Endothelial cell (in vitro differentiated cells): ENCODE measurements at places on chromosomes 1 and 21. TPM values are rescaled to one million over a fixed set of nuclear protein-coding genes. Genes with fewer than 3 reads are reported as not detected.

Gene RLF
- 18.0 TPM for total RNA-seq

DNA sequence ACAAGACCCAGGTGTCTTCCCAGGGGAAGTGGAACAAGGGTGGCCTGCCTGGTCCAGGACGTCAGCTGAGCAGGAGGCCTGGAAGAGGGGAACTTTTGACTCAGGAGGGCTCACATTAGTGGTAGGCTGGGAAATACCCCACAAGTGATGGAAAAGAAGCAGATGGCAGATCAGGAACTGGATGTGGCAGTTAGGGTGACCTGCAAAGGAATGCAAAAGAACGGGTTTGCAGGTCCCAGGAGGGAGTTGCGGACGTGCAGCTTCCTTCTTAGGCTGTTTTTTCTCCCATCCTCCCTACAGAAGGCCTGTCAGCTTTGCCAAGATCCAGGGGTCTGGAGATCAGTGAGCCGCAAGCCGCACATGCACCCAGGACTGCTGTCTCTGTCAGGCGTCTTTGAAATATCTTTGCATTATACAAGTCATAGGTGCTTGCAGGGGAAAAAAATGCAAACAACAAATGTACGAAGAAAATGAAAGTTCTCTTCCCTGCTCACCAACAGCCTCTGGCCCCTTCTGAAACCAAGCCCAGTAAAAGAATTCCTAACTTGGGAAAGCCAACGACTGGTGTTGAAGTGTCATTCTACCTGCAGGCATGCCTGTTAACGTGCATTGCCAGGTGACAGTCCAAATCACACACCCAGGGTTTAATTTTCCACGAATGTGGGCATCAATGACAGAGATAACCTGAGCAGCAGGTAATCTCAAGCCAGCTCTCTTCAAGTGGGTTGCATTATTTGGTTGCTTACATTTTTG is 34.4 kb downstream of the NENF start:
- no peak for DNase-seq
- H3K4me3 ChIP-seq: no peak overlapping the region
- peaks cover 29% of the 10 kb centered on the region for H3K27me3 ChIP-seq
- H3K4me1 ChIP-seq: peaks cover 7% of the 10 kb centered on the region
- H3K27ac ChIP-seq: peak overlapping the region; percentile 42
- peaks cover 4% of the 10 kb centered on the region for H3K36me3 ChIP-seq

Gene ALX3
- not detected for total RNA-seq

DNA sequence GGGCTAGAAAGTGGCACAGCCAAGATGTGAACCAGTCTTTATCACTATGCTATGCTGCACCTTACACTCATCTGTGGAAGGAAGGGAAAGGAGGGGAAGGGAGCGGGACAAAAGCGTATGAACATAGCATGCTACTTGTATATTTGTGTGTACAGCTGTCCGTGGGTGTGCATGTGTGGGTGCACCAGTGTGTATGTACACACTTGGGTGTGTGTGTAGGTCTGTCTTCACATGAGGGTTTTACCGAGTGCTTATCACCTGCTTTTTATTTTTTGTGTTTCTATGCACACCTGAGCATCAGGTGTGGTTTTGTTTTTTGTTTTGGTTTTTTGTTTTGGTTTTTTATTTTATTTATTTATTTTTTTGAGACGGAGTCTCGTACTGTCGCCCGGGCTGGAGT is 255.7 kb downstream of the RRAGC start:
- no peak for DNase-seq
- H3K27ac ChIP-seq: no peak overlapping the region
- H3K27me3 ChIP-seq: peaks cover 3% of the 10 kb centered on the region
- peaks cover 3% of the 10 kb centered on the region for H3K4me1 ChIP-seq
- H3K4me3 ChIP-seq: no peak overlapping the region

DNA sequence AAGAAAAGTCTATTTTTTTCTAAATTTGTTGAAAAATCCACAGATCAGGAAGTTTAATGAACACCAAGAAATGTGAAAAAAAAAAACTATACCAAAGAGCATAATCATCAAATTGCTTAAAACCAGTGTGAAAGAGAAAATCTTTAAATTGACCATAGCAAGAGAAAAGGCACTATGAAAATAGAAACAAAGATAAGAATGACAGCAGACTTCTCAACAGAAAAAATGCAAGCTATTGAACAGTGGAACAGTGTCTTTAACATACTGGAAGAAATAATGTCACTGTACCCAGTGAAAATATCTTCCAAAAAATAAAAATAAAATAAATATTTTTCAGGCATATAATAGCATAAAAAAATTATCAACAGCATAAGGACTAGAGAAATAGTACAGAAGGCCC is 243.0 kb upstream of the GJB5 start:
- H3K4me3 ChIP-seq: no peak overlapping the region
- H3K36me3 ChIP-seq: no peaks in the 10 kb centered on the region
- no peak for DNase-seq
- H3K27me3 ChIP-seq: peaks cover 3% of the 10 kb centered on the region

Gene SLC5A3
- total RNA-seq: 7.6 TPM

Gene CR1L
- total RNA-seq: 48.0 TPM

Gene C8B
- total RNA-seq: not detected

GRCh38 chr1:165069829-165070228 is 286.7 kb downstream of the LMX1A start:
- no peak overlapping the region for H3K27ac ChIP-seq
- DNase-seq: no peak
- H3K27me3 ChIP-seq: no peaks in the 10 kb centered on the region

DNA sequence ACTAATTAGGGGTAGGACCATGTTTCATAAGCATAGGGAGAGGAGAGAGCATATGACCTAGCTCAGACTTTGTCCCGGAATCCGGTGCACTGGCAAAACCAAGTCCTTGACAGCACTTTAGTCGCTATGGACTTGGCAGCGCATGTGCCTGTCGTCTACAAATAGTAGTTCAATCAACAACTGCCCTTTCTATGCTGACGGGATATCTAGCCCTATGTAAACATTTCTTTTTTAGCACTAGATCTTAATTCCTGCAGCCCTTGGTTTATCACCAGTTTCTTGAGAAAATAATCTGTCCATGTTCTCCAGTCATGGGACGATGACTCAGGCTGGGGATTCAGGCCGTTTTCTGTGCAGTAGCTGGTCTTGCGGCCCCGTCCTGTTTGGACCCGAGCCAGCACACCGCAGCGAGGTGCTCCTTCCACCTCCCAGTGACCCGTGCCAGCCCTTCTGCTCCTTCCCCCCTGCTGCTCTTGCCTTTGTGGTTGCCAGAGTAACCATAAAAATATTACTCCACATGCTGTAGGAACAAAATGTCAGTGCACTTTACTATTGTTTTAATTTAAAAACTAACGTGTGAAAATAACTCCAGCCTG is 8.6 kb upstream of the MT1HL1 start:
- no peak for DNase-seq
- H3K27ac ChIP-seq: no peak overlapping the region
- no peak overlapping the region for H3K4me3 ChIP-seq
- H3K27me3 ChIP-seq: no peaks in the 10 kb centered on the region

Gene LRP8
- total RNA-seq: 15.8 TPM

DNA sequence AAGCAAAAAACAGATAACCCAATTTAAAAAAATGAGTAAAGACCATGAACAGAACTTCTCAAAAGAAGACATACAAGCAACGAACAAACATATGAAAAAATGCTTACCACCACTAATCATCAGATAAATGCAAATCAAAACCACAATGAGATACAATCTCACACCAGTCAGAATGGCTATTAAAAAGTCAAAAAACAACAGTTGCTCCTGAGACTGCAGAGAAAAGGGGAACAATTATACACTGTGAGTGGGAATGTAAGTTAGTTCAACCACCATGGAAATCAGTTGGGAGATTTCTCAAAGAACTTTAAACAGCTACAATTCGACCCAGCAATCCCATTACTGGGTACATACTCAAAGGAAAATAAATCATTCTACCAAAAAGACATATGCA is 131.6 kb downstream of the PTGER3 start:
- H3K36me3 ChIP-seq: no peaks in the 10 kb centered on the region
- H3K27me3 ChIP-seq: no peaks in the 10 kb centered on the region
- no peak for DNase-seq
- H3K27ac ChIP-seq: no peak overlapping the region

Gene TEDDM1
- not detected for total RNA-seq

Gene PPFIA4
- total RNA-seq: 4.0 TPM

GRCh38 chr1:3609769-3610526 is 1.4 kb downstream of the MEGF6 start:
- peak overlapping the region; percentile 76 for H3K27ac ChIP-seq
- peaks cover 47% of the 10 kb centered on the region for H3K4me1 ChIP-seq
- no peak for DNase-seq
- H3K27me3 ChIP-seq: peaks cover 6% of the 10 kb centered on the region
- H3K36me3 ChIP-seq: peaks cover 7% of the 10 kb centered on the region

DNA sequence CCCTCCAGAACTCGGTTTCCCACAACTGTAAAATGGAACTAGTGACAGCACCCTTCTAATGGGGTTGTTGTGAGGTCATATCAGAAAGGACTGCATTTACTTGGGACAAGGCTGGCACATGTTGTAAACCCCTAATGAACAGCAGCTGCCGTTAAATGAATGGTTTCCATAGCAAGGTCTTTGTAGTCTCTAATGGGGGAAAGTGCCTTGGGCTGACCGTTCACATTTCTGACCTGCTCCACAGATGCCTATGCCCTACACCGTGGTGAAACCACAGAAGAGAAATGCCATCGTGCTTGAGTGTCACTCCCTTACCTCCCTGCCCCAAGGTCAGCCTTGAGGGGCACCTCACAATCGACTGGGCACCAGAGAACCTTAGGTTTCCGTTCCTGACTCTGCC is 143.1 kb downstream of the ZSCAN20 start:
- no peak overlapping the region for H3K27ac ChIP-seq
- no peak for DNase-seq
- no peak overlapping the region for H3K4me3 ChIP-seq
- H3K4me1 ChIP-seq: peaks cover 7% of the 10 kb centered on the region
- H3K27me3 ChIP-seq: peaks cover 2% of the 10 kb centered on the region

Gene SMIM1
- total RNA-seq: 2.1 TPM

DNA sequence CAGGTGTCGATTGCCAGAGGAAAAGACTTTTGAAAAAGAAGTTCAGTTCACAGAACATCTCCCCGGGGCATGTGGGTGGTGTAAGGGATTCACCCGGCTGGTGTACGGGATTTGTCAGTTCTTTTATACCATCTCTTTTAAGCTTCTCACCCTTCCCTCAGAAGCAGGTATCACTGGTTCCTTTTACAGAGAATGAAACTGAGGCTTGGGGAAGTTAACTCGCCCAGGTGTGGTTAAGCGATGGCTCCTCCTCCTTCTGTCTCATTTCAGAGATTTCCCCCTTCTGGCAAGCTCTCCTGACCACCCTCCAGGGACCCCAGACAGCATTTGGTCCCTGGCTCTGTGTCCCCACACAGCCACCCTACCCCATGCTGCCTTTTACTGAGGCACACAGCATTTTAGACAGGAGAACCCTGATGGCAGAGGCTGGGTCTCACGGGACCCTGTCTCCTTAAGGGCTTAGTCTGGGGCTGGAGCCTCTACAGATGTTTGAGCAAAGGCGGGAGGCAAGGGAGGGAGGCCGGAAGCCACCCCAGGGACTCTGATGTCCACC is 2.8 kb upstream of the ECE1 start:
- DNase-seq: no peak
- H3K4me1 ChIP-seq: peaks cover 45% of the 10 kb centered on the region
- H3K27ac ChIP-seq: peak overlapping the region; percentile 24
- peaks cover 4% of the 10 kb centered on the region for H3K36me3 ChIP-seq

- no peak overlapping the region for H3K27ac ChIP-seq
- no peaks in the 10 kb centered on the region for H3K36me3 ChIP-seq
- H3K27me3 ChIP-seq: no peaks in the 10 kb centered on the region
- no peak for DNase-seq
- no peaks in the 10 kb centered on the region for H3K4me1 ChIP-seq
Measured at GRCh38 chr1:233605205-233605604, 8.7 kb upstream of the KCNK1 start.
